OCI-LY7 (cell line): ENCODE measurements at places on chromosomes 4 and X.
A peak's percentile ranks its signal among the peaks of the same experiment; 100 is the strongest.

DNA sequence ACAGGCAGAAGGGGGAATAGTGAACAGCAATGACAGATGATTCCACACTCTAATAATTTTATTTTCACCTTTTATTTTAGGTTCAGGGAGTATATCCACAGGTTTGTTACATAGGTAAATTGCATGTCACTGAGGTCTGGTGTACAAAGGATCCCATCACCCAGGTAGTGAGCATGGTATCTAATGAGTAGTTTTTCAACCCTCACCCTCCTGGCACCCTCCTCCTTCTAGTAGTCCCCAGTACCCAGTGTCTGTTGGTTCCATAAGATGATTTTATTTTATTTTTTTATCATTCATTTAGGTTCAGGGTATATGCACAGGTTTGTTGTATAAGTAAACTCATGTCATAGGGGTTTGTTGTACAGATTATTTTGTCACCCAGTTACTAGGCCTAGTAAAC, 58.6 kb upstream of the UGT8 start:
- no peak for DNase-seq

DNA sequence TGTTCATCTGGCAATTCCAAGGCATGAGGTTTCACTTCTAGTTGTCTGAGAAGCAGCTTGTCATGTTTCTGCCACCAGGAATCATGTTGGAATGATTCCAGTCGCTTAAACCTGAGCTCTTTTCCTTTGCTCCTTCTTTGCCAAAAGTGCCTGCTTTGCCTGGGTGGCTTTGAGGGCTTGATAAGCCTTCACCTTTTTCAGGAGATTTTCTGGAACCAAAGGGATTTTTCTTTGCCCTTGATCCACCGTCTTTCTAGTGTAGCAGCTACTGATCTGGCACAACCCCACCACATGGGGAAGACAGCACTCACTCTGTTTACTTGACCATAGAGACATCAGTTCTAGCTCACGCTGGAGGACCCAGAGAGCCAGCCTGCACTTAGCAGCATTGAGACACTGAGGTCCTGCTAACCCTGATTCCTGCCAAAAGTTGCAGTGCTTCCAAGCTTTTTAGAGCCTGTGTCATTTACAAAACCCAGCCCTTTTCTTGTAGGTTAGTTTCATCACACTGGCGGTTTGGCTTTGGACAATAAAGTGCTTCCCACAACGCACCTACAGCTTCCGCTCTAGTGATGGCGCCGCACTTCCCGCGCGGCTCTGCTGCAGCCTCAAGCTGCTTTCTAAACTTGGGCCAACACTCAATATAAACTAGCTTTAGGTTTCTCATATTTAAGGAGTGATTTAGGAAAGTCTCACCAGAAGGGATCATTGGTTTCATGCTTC, 7.3 kb upstream of the CCNI start:
- DNase-seq: no peak

- no peak for DNase-seq
These were observed 1371.4 kb downstream of the ADGRL3 start for GRCh38 chr4:62571494-62571893.

- no peak for DNase-seq
These were observed 11.7 kb downstream of the PHEX start for GRCh38 chrX:22043872-22044271.

DNA sequence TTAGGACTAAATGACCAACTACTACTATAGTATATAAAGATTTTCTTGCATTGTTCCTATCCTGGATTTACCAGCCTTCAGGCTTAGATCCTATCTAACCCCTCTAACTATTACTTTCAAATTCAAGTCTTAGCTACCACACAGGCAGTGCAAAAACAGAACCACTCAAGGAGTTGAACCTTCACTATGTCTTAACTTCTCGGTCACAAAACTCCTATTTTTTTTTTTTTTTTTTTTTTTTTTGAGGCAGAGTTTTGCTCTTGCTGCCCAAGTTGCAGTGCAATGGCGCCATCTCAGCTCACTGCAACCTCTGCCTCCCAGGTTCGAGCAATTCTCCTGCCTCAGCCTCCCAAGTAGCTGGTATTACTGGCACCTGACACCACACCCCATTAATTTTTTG, 6.3 kb upstream of the FAM200B start:
- peak; percentile 49 for DNase-seq

GRCh38 chrX:14509325-14510057, 19.8 kb upstream of the GLRA2 start:
- DNase-seq: no peak

- DNase-seq: no peak
These were observed 549.8 kb upstream of the MAGEB2 start for GRCh38 chrX:29665532-29665931.

DNA sequence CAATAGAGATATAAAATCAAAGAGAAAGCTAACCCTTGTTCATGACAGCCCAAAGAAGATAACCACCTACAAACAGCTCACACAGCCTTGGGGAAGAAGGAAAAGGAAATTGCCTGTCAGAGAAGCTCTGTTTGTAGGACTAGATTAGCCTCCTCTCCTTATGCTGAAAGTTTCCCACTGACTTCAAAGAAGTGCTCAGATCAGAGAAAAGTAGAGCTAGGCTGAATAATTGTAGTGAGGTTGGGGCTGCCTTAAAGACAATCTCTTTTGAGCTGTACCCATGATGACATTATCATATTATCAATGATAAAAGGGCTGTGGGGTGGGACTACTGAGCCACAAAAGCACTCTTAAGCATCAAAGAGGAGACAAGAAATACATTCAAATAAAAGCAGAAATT, 223.0 kb upstream of the GALNT7 start:
- no peak for DNase-seq

- DNase-seq: no peak
These were observed 2629.2 kb downstream of the PCDH7 start for GRCh38 chr4:33349376-33349775.

GRCh38 chrX:14590693-14591424, 61.5 kb downstream of the GLRA2 start:
- no peak for DNase-seq

- DNase-seq: no peak
These were observed 48.5 kb upstream of the PABPC1L2A start for GRCh38 chrX:73127700-73128241.

DNA sequence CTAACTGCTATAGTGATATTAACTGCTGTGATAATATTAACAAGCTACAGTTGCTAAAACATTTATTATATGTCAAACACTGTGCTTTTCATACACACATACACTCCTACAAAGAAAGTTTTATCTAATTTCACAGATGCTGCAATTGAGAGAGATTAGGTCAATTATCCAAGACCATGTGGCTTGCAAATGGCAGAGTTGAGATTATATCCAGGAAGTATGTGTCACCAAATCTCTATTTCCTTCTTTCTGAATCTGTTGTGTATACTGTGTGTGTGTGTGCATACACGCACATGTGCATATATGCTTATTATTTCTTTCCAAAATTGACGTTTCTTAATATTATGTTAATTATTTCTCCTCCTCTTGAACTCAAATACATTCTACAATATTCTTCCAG, 775.9 kb upstream of the FTHL17 start:
- no peak for DNase-seq

DNA sequence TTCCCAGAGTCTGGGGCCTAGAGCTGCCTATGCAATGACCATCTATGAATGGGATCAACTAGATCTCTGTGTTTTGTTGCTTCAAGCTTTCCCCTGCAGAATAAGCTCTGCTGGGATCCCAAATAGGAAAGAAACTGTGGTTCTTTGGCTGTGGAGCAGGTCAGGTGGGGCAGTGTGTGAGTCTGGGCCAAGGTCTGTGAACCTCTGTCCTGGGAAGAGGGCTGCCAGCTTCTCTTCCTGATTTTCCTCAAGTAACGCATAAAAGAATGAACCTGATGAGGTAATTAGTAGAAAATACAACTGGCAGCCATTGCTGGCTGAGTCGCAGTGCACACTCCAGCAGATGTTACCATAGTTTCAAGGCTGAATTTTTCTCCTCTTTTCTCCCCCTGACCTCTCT, 4.6 kb upstream of the PIN4 start:
- no peak for DNase-seq

DNA sequence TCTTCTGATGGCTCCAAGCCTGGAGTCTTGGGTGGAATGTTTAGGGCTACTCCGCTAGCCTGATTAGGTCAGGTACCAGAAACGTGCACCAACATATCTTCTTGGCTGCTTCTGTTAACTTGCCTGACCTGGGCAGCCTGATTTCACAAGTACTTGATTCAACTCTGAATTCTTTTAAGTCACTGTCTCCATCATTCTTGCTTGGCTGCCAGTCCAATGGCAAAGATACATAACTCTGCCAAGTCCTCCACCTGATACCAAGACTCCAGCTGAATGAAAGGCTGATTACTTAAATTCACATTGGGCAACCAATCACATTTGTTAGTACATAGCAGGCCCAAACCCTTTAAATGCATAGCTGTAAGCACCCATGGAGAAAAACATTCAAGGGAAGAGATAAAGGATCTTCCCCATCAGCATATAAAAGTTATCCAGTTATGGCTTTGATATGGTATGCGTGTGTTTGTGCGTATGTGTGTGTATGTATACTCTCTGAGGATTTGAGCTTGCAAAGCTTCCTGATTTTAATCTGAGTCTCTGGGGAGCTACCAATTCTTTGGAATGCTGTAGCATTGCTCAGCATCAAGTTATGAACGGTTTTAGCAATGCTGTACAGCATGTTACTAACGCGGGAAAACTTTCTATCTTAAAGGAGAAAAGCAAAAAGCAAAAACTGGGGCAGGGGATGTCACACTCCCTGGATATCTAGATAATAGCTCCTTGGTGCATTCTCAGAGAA, 917.2 kb downstream of the DMD start:
- DNase-seq: no peak

DNA sequence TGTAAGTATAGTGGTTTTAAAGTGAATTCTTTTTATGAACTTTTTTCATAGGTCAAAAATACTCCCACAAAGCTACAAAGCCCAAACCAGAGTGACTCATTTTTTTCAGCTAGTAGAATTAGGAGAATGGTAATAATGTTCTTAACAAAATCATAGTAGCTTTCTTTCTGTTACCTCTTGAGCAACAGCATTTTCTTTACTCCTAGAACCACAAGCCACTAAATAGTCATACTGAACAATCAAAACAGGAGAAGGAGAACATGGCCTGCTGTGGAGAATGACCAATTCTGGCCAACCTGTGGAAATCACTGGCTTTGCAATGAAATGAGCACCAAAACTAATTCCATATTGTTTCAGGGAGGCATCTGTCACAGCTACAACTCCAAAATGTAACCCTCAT, 112.9 kb downstream of the AMMECR1 start:
- DNase-seq: no peak

DNA sequence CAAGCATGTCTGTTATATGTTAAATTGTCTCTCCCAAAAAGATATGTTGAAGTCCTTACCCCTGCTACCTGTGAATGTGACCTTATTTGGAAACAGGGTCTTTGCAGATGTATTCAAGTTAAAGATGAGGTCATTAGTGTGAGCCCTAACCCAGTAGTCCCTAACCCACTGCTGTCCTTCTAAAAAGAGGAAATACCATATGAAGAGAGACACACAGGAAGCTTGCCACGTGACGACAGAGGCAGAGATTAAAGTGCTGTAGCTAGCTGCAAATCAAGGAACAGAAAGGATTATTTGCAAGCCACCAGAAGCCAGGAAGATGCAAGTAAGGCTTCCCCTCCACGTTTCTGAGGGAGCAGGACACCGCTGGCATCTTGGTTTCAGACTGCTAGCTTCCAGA, 150.1 kb downstream of the HNRNPD start:
- peak; percentile 82 for DNase-seq

DNA sequence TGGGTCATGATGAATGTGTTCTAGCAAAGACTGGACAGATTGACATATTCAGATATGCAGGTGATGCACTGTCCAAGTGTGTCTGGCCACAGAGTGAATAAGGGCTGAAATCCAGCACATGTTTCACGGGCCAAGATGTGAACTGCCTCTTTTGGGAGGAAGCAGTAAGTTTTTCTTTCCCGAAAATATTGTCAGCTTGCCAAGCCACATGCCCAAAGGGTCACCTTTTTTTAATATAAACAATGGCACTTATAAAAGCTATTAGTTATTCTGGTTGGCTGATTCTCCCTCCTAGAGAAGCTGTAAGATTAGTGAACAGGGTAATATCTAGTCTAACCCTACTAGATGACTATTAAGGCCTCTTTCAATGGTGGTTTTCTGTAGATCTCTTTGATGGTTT, 1.5 kb upstream of the EDNRA start:
- no peak for DNase-seq

- no peak for DNase-seq
These were observed 70.8 kb downstream of the LUZP4 start for GRCh38 chrX:115360220-115360781.

DNA sequence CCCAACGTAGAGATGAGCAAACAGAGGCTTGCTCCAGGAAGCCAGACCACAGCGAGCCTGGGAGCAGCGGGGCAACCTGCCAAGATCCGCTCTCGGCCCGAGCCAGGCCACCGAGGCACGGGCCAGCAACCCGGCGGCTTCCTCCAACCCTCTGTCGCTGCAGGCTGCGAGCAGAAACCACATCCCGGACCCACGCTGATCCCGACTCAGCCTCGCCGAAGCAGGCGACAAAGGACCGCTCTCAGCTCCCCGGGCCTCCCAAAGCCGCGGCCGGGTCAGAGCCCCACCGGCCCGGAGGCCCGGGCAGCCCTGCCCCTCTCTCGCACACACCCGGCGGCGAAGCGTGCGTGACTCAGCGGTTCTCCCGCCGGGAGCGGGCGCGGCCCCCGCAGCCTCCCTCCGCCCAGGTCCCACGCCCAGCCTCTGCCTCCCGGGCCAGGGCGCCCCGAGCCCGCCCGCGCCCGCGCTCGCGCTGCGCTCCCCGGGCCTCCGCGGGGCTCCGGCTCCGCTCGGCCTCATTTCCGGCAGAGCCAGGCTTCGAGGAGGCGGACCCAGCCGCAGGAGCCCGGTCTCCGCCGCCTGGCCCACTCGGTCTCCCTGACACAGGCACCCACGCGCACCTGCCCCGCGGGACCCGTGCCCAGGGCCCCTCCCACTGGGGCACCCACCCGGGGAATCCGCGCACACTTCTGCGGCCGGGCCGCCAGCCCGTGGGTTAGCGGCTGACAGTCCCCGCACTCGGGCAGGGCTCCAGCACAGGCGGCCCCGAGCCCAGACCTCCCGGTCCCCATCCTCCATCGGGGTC, 1.7 kb downstream of the PPP2R2C start:
- no peak for DNase-seq

GRCh38 chr4:184416913-184417734, 57.2 kb downstream of the IRF2 start:
- peak; percentile 59 for DNase-seq

DNA sequence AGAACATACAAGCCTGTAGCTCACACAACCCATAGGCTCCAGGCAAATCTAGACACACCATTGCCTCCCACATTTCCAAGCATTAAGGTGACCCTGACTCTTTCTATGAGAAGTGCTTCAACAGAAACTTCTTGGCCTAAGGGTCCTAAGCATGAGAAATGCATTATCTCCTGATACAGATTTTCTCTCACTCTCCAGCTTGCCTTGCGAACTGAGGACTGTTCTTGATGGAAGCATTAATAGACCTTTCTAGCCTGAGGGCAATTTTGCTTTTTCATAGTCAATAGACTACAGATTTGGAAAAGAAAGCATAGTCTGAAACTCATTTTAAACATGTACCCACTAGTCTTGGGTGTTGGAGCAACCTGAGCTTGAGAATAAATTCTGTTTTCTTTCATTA, 1801.3 kb upstream of the PCDH7 start:
- DNase-seq: no peak
